ENCODE measurements at places on chromosomes 16 and 17. TPM values are rescaled to one million over a fixed set of nuclear protein-coding genes. Genes with fewer than 3 reads are reported as not detected.

DNA sequence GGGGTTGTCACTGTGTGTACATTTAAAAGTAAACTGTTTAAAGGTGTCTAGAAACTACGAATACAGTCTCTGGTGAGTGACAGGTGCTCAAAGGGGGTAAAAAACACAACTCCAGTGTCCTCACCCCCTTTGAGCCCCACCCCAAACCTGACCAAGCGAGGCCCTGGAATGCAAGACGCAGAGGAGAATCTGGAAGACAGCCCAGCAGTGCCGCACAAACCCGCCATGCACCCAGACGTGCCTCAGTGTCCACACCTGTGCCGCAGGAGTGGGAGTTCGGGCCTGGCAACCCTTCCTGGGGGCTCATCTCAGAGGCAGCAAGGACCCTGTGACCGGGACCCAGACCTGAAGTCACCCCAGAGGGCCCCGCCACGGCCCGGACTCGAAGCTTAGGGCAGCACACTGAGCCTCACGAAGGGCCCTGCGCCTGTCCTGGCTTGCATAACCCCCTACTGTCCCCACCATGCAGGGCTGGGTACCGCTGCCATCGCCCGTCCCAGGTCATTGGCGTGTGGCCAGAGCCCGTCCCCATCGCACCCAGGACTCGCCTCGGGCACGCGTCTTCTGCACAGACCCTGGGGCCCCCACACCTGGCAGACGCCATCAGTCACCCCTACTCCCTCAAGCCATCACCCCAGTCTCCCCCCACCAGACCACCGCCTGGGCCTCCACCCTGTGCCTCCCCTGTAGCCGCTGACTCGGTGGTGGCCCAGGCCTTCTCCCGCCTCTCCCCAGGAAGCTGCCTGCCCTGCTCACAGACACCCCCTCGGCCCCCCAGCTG, 33.0 kb upstream of the ZC3H18 start:
- DNase-seq: no peak

DNA sequence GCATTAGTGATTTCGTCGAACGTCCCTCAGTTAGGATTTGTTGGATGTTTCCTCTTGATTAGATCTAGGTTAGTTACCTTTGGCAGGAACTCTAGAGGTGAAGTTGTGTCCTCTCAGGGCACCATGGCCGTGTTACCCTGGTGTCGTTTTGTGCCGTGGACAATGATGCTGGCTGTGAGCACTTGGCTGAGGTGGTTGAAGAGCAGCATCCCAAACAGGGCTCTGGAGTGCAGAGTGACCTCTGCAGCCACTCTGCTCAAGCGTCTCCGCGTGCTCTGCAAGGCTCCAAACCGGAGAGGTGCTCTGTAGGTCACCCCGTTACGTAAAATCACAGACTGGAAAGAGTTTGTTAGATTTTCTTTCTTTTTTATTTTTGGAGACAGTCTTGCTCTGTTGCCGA, 33.0 kb downstream of the FOXK2 start:
- DNase-seq: no peak

DNA sequence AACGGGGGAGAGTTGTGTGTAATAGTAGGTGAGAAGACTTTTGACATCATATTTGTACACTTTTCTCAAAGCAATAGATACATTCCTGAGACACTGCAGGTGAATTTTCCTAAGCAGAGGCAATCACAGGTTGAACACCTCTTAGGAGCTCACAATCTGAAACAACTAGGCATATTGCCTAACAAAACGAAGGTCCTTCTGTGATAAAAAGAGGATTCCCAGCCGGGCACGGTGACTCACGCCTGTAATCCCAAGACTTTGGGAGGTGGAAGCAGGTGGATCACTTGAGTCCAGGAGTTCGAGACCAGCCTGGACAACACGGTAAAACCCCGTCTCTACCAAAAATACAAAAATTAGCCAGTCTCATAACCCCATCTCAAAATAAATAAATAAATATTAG, 17.4 kb downstream of the NXN start:
- DNase-seq: no peak

- no peak for DNase-seq
Observed at GRCh38 chr17:43327421-43327820, 71.4 kb upstream of the ARL4D start.

SPIRE2 gene
- total RNA-seq: 19.6 TPM

Data from SK-MEL-5 (cell line).